Psoas muscle (tissue), 8 donors: ENCODE measurements at places on chromosomes 4 and X. TPM values are rescaled to one million over a fixed set of nuclear protein-coding genes. Genes with fewer than 3 reads are reported as not detected.

The MSX1 gene
- total RNA-seq, result 3.7 TPM

The HTR2C gene
- not detected for total RNA-seq

The CSAG2 gene
- not detected for total RNA-seq

The CT45A3 gene
- total RNA-seq, result not detected

The FRMD7 gene
- 0.10 TPM for total RNA-seq

The ARMCX1 gene
- 19.8 TPM for total RNA-seq

The TBC1D14 gene
- total RNA-seq, result 33.1 TPM

The VCX3B gene
- not detected for total RNA-seq

The FAM114A1 gene
- 19.6 TPM for total RNA-seq

The CCSER1 gene
- 0.30 TPM for total RNA-seq

The TLR2 gene
- total RNA-seq, result 3.7 TPM

The SRPX gene
- 22.5 TPM for total RNA-seq

The PABPC5 gene
- 0.44 TPM for total RNA-seq

The FTHL17 gene
- total RNA-seq, result not detected

The ZMAT1 gene
- 2.3 TPM for total RNA-seq

The TSPAN6 gene
- 2.3 TPM for total RNA-seq

The UGT2B11 gene
- total RNA-seq, result not detected

The STARD8 gene
- 14.3 TPM for total RNA-seq

The DOCK11 gene
- total RNA-seq, result 4.4 TPM

The PCDH10 gene
- not detected for total RNA-seq

The CDKL2 gene
- total RNA-seq, result not detected

The XAGE2 gene
- total RNA-seq, result not detected

The ART3 gene
- 142 TPM for total RNA-seq

The CYP2U1 gene
- total RNA-seq, result 4.5 TPM

The CCNA2 gene
- total RNA-seq, result 0.18 TPM

The RAB39B gene
- total RNA-seq, result not detected

The TET2 gene
- 24.0 TPM for total RNA-seq

The HMGN5 gene
- 1.8 TPM for total RNA-seq
